Uterus (tissue), 4 donors: ENCODE measurements at places on chromosomes 5 and 9.

DNA sequence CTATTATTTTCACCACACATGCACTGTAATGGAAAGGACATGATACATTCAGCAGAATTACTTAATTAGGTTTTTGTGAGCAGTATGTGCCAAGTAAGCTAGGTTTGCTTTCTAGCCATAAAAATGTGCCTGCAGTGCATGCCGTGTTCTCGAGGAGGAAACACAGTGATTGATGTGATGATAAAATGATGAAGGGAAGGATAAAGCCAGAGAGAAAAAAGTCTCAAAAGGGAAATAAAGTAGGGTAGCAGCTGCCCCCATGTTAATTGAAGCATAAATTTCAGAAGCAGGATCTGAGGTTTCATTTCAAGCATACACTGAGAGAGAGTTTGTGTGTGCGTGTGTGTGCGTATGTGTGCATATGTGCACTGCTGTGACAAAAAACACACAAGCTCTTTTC, 714.2 kb upstream of the C9orf72 start:
- H3K36me3 ChIP-seq, result no peaks in the 10 kb centered on the region
- no peak for DNase-seq
- H3K27me3 ChIP-seq, result no peaks in the 10 kb centered on the region
- no peak overlapping the region for H3K27ac ChIP-seq

GRCh38 chr9:115088860-115089259, 29.1 kb downstream of the TNC start:
- H3K27ac ChIP-seq, result peak overlapping the region; percentile 48
- no peaks in the 10 kb centered on the region for H3K27me3 ChIP-seq
- DNase-seq, result no peak
- H3K36me3 ChIP-seq, result no peaks in the 10 kb centered on the region

DNA sequence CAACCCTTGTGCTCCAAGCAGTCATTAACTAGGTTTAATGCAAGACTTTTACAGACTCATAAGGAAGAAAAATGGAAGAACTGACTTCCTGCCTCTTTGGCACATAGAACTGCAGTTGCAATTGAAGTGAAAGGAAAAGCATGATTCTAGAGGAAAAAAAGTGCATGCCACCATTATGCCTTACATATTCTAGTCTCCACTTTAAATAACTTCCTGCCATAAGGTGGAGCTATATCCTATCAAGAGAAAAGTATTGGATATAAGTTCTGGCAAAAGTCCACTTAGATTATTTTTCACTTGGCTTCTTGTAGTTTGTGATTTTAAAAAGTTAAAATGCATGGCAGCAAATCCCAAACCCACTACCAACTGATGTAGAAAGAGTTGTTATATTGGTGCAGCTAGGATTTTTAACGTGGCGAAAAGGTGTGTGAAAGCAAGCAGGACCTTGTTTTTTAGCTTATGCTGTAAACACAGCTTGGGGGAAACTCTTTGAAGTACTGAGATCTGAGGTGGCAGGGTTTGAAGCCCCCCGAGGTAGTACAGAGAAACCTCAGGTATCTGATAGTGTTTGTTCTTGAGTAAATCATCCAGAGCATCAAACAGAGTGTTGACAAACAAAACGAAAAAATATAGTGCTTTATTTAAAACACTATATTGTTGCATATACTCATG, 117.9 kb downstream of the ANXA1 start:
- H3K36me3 ChIP-seq, result no peaks in the 10 kb centered on the region
- DNase-seq, result no peak
- H3K27ac ChIP-seq, result no peak overlapping the region
- no peak overlapping the region for H3K4me3 ChIP-seq

GRCh38 chr5:150138551-150139265, 16.9 kb downstream of the PDGFRB start:
- no peaks in the 10 kb centered on the region for H3K36me3 ChIP-seq
- no peak overlapping the region for H3K4me3 ChIP-seq
- H3K27me3 ChIP-seq, result no peaks in the 10 kb centered on the region
- peaks cover 53% of the 10 kb centered on the region for H3K4me1 ChIP-seq

DNA sequence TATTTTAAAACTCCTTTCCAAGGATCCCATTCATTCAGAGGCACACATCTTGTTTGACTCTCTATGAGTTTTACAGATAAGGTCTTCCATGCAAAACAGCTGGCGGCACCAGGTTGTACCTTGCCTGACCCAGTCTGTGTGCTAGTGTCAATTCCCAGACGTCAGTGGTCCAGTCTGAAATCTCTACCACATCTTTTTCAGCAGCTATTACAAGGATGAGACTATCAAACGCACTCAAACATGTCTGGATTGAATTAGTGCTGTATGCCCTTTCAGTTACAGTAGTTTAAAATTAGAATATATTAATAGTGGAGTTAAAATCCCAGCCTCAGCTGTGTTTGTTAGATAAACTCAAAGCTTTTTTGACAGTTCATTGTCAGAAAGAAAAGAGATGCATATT, 11.7 kb downstream of the CDC14B start:
- H3K4me1 ChIP-seq, result no peaks in the 10 kb centered on the region
- no peak overlapping the region for H3K27ac ChIP-seq
- no peaks in the 10 kb centered on the region for H3K36me3 ChIP-seq
- H3K27me3 ChIP-seq, result no peaks in the 10 kb centered on the region

- H3K27ac ChIP-seq, result no peak overlapping the region
- no peaks in the 10 kb centered on the region for H3K4me1 ChIP-seq
- no peaks in the 10 kb centered on the region for H3K27me3 ChIP-seq
- DNase-seq, result no peak
- H3K36me3 ChIP-seq, result no peaks in the 10 kb centered on the region
Measured at GRCh38 chr5:176491101-176491502, 42.9 kb downstream of the FAF2 start.
